ENCODE measurements at places on chromosomes 1 and 21.

- no peak for DNase-seq
Measured at GRCh38 chr1:63600248-63600647, 7.0 kb downstream of the PGM1 start.

DNA sequence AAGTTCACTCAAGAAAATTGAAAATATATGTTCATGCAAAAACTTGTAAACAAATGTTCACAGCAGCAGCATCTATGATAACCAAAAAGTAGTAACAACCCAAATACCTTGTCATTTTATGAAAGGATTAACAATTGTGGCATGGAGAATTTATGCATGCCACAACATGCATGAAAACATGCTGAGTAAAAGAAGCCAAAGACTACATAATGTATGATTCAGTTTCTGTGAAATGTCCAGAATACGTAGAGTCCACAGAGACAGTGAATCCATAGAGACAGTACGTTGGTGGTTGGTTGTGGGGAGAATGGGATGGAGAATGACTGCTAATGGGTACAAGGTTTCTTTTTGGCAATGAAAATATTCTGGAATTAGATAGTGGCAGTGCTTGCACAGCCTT, 148.7 kb downstream of the MAST2 start:
- DNase-seq: no peak

DNA sequence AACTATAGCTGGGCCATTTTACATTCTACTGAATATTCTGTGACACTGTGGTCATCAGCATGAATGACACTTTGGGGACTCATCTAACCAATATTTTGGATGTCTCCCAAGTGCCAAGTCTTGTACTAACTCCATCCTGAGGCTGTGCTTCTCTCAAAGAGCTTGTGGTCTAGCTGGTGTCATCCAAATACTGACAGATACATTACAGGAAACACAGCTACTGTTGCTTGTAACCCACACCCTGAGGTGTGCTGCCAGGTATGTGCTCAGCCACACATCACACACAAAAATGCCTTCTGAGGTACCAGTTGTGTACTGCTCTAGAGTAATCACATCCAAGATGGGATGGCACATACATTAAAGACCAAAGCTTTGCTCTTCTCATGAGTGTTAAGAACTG, 81.6 kb downstream of the ST6GALNAC5 start:
- DNase-seq: no peak

- no peak for DNase-seq
Measured at GRCh38 chr1:188022661-188023060, 1193.9 kb downstream of the PLA2G4A start.

DNA sequence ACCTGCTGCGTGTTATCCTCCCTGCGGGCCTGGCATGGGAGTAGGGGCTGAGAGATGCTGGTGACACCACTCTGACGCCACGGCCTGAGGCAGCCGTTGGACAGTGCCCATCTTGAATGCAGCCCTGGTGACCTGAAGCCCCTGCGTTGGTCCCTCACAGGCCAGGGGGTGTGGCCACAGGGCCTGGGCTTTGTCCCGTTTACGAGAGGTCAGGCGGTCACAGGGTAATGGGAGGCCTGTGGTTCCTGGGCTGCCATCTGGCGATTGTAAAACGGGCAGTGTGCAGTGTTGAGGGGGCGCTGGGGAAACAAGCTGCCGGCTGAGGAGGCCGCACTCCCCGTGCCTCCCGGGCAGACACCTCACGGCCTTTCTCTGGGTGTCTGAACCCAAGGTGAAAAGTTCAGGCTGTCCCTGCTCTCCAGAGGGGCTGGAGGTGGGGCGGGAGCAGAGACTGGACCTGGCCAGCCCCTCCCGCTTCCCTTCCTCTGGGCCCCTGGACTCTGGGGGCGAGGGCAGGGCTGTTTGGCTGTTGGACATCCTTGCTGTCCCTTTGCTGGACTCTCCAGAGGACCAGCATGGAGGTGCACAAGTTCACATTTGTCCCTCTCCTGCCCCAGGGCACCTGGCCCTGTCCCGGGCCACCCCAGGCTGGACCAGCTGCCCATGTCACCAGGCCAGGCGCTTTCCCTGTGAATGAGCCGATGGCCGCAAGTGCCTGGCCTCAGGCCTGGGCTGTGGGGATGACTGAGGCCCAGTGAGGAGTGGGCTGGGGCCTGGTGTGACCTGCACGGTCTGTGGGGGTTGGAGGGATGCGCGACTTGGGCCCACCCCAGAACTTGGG, 42.4 kb downstream of the SKI start:
- DNase-seq: no peak

DNA sequence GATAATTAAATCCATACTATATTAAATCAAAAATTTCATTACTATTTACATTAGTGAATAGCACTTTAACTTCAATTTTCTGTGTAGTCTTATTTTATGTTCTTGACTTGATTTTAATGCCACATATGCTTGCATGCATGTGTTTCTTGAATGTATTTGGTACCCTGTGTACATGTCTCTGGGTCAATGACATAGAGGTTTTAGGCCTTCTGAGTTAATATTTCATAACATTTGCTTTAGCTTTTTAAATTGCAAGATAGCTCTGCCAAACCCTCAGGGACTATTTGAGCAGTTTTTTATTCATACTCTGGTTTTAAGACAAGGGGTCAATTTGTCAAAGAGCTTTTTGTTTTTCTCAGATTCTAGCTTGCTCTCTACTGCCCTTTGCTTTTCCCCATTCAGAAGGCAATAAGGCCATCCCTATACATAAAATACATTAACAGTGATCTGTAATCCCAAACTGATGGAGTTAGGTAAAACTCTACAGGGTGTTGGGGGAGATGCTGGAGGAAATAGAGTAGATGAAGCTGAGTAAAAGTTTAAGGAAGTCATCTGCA, 5.0 kb downstream of the MLLT11 start:
- no peak for DNase-seq

GRCh38 chr1:161357073-161357472, 10.6 kb downstream of the CFAP126 start:
- DNase-seq: no peak

DNA sequence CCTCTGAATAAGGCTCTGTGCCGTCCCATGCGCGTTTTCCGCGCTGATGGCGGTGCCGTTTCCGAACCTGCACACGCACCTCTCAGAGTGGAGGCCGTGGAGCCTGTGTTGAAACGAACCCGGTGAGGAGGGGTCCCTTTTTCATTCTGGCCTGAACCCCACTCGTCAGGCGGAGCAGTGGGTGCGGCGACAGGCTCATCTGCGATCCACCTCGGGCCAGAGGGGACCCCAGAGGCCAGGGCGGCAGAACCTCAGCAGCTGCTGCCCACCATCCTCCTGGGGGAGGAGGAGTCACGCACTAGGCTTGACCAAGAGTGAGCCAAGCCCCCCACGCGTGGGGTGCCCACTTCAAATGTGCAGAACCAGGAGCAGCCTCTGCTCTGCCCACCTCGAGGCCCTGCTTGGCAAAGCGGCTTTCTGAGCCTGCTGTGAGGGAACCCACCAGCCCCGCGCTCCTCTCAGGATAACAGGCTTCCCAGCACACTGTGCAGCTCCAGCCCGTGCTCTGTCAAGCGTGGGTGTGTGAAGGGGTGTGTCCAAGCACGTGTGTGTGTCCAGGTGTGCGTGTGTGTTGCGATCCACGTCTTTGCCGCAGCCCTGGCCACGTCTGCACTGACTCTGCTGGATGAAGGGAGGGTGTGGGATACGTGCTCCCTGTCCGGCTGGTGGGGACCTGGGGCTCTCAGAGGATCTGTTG, 6.8 kb downstream of the PRDM16 start:
- DNase-seq: no peak

- no peak for DNase-seq
Measured at GRCh38 chr21:41828884-41829360, 50.2 kb downstream of the PRDM15 start.

- DNase-seq: no peak
Measured at GRCh38 chr1:62903982-62904855, 120.3 kb downstream of the ATG4C start.

GRCh38 chr1:27505420-27505680, 15.4 kb upstream of the WASF2 start:
- DNase-seq: no peak

- DNase-seq: no peak
Measured at GRCh38 chr1:119647228-119647733, 785 bp downstream of the ZNF697 start.

DNA sequence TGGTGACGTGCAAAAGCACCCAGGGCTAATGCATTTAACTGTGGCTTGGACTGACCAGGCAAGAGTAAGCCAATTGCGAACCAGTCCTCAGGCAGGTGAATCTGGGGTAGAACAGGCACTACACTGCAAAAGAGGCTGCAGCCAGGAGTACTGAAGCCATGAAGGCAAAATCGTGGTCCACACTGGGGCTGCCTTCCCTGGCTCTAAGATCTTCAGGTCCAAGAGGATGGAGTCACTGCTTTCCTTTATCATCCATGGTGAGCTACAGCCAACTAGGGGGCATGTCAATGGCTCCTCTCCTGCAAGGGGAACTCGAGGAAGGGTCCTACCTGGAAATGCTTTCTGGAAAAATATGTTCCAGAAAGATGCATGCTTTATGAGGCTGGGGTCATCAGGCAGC, 100.6 kb upstream of the AJAP1 start:
- no peak for DNase-seq

GRCh38 chr1:213968146-213968825, 19.5 kb upstream of the PROX1 start:
- no peak for DNase-seq

DNA sequence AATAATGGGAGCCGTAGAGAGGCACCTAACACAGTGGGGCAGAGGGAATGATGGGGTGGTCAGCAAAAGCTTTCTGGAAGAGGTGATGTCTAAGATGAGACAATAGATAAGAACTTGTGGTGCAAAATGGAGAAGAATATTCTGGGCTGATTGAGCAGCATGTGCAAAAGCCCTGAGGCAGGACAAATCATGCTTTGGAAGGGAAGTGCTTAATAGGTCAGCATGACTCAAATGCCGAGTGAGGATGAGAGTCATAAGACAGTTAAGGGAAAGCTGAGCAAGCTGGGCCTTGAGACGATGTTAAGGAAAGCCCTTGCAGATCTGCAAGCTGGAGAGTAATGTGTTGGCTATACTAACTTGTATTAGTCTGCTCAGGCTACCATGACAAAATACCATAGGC, 37.3 kb upstream of the ASB17 start:
- no peak for DNase-seq

DNA sequence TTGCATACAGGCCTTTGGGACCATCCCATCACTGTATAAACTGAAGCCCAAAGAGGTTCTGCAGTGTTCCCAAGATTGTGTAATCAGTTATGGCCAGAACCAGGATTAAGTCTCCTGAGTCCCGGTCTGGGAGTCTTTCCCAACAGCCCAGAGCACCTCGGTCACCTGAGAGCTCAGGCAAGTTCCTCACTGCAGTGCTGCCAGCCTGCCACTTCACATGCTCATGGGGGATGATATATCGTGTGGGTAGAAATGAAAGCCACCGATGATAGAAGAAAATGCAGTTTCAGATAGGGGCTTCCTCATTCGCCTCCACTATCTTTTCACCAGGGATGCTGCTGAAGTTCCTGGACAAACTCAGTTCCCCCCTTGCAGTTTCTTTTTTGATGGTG, 30.4 kb downstream of the FHAD1 start:
- DNase-seq: no peak

DNA sequence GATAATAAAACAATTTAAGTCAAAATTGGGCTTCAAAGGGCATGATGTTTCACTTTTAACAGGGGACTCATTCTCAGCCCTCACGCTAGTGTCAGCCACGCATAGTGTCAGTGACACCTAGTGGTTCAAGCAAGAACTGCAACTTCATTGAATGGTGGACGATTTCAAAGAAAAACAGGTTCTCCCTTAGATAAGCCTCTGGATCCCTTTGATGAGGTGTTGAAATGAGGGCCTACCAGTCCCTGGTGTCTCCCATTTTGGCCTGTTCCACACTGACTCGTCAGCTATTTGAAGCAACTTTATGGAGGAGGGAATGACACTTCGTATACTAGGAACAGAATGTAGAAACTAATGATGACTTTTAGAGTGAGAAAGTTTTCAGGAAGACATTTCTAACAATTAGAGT, 56.2 kb downstream of the FCRL5 start:
- peak; percentile 50 for DNase-seq

DNA sequence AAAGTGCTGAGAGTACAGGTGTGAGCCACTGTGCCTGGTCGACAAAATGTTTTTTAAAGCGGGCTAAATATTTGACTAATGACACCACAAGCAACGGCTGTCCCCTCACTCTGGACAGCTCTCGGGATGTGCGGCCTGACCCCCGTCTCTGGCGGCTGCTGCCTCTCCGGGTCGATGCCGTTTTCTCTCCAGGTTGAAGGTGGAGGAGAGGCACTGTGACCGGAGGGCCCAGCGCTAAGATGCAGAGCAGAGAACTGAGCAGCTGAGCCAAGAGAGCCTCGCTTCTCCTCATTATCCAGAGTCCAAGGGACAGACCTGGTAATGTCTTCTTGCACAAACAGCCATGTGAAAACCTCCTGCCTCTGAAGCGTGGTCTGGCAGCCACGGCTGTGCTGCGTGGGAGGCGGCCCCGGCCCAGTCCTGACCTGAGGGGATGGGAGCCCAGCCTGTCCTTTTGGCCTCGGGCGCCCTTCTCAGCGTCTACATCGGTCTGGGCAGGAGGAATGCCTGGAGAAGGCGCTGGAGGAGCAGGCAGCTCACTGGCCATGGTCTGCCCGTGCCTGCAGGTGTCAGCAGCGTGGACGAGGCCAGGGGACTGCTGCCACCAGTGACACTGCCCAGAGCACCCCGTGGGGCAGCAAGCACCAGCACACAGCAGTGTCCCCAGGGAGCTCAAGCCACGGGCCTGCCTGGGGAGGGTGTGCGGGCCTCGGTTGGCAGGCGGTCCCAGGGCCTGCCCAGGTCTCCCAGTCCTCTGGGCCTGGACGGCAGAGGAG, 10.3 kb downstream of the MORN1 start:
- no peak for DNase-seq

GRCh38 chr1:199033661-199034060, 394.8 kb downstream of the PTPRC start:
- DNase-seq: no peak

DNA sequence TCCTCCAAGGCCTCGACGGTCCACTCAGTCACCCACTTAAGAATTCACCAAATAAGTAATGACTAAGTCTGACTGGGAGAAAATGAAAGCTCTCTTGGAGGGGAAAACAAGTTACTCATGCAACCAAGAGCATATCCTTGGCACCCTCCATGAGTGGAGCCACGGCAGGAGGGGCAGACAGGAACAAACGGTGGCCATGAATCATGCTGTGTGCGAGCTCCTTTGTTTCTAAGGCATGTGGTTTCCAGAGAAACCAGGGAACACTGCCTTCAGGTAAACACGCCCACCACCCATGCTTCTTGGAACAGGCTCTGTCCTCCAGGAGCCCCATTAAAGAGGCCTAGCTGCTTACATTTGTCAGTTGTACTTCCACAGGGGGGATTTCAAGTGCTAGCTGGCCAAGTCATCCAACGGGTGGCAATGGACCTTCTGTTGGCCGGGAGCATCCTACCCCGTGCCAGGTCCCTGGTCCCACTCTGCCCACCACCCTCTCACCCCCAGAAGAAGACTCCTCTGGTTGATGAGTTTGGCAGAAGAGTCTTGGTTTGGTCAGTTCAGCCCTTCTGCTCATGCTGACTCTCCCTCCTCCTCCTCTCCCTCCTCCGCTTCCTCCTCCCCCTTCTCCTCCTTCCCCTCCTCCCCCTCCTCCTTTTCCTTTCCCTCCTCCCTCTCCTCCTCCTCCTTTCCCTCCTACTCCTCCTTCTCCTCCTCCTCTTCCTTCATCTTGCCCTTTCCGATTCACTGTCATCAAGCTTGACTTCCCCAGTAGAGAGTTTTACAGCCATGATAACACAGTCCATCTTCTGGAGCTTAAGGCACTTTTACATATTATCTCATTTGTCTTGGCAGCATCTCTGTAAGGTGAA, 107.6 kb downstream of the CCDC185 start:
- no peak for DNase-seq
